NCI-H524 treated with DMSO at 0.1 percent for 48 hours (cell line): ENCODE measurements at places on chromosomes 16 and 17.

GRCh38 chr16:54331241-54332002 is 44.8 kb upstream of the IRX3 start:
- DNase-seq: no peak

DNA sequence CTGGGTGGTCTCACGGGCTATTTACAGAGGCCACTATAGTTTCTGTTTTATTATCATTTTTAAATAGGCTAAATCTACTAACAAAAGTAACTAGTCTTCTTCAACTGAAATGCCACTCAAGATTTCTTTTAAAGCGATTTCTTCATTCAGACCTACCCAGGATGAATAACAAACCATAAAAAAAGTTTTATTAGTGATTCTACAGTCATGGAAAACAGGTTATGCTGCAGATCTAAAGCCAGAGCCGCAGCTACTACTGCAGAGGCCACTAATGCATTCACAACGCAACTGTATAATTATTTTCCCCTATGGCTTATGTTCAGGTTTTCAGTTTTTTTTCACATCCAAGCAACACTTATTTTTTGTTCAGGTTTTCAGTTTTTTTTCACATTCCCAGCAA is 136.2 kb upstream of the AXIN2 start:
- DNase-seq: no peak

DNA sequence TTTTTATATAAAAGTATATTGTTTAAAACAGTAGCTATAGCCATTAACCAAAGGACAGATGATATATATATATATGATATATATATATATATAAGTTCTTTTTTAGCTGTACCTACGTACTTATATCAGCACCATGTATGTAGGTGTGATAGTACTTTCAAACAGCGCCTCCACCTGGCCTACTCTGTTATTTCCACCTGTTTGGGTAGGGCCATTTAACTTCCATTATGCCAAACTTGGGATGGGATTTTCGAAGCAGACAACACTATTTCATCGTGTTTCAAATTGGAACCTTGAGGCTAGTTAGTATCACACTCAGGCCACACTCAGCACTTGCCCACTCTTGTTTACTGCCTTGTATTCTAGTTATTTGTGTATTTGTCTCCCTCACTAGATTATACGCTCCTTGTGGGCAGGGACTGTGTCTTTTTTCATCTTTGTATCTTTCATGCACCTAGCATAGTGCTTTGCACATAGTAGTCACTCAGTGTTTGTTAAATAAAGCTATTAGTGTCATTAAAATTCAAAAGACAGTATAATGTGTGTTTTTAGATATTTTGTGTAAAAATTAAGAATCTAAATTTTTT is 11.8 kb upstream of the CLTC start:
- no peak for DNase-seq

DNA sequence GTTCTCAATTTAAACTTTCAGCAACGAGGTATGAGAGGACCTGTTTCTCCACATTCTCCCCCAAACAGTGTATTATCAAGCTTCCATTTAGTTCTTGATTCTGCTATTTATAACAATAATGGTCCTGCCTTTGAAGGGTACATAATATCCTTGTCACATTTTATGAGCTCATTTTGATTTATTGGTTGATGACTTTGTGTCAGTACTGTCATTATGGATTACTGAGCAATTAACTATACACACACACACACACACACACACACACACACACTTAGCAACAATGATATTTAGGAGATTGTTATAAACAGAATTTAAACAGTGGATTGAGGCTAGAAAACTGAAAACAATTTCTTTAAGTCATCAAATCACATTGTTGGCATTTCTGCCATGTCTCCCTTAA is 7.0 kb downstream of the TMIGD1 start:
- DNase-seq: no peak

GRCh38 chr16:21162661-21163151 is 4.2 kb downstream of the LDAF1 start:
- DNase-seq: peak; percentile 8

DNA sequence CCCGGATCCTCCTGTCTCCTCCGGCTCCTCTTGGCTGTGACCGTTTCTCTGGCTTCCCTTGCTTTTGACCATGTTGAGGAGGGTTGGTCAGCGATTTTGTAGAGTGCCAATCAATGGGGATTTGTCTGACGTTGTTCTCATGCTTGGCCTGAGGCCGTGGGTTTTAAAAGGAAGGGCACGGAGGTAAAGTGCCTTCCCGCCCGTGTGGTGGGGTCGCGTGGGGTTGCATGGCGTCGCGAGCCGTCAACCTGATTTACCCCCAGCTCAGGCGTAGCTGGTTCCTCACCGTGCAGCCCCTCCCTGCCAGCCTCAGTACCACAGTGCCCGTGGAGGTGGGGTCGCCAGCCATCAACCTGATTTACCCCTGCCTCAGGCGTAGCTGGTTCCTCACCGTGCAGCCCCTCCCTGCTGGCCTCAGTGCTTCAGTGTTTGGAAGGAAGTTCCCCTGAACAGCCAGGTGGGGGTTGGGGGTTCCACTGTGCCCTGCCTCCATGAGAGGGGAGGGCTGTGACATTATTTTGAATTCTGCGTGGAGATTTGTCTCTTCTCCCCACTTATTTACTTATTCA is 5.0 kb downstream of the TPSAB1 start:
- DNase-seq: no peak

- DNase-seq: no peak
These were observed 1.5 kb upstream of the MYH10 start for GRCh38 chr17:8632061-8632460.

- no peak for DNase-seq
These were observed 675.3 kb downstream of the MAF start for GRCh38 chr16:78925083-78925767.

DNA sequence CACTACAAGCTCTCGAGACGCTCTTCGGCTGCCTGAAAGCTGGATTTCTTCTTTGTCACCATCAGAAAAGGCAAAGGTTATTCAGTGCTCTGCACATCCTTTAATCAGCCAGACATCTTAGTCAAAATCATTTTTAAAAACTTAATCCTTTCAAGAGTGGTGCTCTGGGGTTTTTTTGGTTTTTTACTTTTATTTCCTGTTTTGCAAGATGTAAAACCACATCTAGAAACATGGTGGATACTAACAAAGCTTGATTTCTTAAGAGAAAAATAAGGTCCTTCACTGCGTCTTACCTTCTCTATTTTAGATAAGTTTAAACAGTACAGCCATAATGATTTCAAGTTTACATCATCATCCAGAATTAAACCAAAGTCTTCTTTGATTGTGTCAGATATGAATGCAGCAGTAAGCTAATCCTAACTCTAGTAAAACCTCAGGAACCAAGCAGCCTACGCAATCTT is 6.3 kb downstream of the ANKRD11 start:
- DNase-seq: no peak

DNA sequence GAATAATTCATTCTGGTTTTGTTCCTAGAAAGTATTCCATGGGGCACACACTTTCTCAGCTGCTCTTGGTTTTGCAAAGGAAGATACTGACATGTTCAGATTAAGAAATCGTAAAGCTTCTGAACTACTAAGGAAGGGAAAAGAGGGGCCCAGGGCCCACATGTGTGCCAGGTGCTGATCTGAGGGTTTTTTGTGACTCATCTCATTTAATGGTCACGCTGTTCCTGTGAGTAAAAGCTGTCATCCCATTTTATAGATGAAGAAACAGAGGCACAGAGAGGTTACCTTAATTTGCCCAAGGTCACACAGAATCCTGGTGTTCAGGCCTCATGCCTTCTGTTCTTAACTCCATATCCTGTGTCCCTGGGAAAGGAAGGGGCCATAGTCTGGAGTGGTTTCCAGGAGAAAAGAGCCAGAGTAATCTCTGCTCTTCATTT is 113.2 kb downstream of the MSI2 start:
- DNase-seq: no peak

GRCh38 chr17:27521281-27522027 is 65.2 kb downstream of the KSR1 start:
- no peak for DNase-seq

DNA sequence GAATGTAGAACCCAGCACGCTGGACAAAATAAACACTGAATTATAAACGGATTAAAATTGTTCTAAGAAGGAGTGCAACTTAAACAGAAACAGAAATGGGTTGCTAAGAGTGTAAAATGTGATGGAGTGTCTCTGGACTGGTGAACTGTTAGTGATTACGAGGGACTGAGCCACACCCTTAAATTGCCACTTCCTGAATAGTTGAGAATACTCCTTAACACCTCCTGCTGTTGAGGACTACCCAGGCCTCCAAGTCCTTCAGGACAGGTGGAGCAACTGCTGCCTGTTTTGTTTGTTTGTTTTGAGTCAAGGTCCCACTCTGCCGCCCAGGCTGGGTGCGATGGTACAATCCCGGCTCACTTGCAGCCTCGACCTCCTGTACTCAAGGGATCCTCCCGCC is 25.8 kb upstream of the IRF8 start:
- no peak for DNase-seq

DNA sequence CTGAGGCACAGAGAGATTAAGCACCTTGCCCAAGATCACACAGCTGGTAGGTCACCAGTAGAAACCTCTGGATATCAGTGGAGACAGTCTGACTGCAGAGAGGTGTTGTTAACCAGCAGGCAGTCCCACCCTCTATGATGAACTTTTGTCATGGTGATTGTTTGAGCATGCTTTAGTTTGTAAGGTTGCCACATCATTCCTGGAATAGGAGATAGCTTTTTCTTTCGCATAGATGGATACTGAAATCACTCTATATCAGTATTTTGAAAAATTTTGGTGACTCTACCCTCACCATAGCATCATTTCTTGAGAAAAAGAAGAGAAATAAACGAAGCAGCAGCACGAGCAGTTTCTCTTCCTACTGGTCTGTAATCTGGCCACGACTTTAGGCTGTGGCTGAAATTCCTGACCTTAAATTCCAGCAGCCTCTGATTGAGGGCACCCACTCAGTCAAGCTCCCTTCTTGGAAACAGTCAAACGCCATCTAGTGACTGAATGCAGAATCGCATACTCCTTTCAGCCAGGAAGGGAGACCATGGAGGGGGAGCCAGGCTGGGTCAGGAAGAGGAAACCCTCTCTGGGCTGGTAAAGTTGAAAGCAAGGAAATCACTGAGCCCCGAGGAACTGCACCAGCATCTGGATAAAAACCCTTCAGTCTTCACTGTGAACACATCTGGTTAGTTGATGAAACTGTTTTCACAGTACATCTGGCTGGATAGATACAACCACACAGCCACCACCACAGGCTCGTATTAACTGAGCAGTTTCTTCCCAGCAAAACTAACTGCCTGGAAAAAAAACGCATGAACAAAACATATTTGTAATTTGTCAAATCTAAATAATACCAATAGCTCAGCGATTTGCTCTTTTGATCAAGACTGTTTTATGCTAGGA is 108.5 kb upstream of the XYLT1 start:
- DNase-seq: no peak

GRCh38 chr17:9212376-9213302 is 191.3 kb downstream of the NTN1 start:
- DNase-seq: no peak

- peak; percentile 12 for DNase-seq
These were observed 83.9 kb downstream of the HIC1 start for GRCh38 chr17:2138761-2139160.

DNA sequence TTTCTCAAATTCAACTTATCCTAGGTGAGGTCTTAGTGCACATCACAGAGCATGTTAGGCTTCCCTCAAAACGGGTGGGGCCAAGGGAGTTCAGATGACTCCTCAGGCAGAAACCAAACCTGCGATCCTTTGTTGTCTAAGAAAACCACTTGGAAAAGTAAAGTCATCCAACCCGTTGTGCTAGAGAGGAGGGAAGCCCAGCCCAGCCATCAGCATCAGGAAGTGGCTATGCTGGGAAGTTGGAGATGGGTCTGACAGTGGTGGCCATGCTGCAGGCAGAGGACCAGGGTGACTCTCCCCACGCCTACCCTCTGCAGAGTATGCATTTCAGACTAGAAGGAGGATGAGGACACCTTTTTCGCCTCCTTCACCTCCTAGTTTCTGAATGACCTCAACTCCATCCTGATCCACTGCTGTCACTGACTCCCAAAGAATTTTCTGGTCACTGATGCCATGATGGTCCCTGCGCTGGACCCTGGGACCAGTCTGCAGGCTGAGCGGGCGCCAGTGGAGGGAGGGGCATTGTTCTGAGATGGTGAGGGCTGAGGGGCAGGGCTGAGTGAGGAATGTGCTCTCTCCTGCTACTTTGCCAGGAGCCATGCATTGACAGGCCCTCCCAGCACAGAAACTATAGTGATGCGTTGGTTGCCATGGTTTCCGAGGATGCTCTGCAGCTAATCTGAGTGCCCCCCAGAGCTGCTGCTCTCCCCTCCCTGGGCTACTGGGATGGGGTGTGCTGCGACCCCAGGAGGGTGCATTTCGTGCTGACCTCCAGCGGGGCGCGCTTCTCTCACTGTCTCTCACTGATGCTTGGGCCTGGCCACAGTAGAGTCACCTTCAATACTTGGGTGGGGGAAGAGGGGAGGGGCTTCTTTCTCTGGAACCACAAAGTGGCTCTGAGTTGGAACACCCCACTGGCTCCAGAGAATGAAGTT is 20.4 kb downstream of the ALOX12B start:
- no peak for DNase-seq

GRCh38 chr16:29302976-29303375 is 103.5 kb downstream of the NPIPB11 start:
- no peak for DNase-seq

DNA sequence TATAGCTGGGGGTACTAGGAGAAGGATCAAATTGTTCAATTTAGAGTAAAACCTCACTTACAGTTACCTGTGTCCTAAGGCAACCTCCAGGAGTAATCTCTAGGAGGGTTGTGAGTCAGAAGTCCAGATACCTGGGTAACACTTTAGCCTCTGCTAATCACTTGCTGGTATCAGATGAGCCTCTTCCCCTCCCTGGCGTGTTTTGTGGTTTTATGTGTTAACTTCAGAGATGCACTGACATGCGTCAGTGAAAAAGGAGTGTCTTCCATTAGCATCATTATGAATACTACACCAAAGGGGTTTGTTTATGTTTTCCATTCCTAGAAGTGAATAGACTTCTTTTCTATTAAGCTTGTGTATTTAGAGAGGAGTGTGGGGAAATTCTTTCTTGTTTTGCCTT is 208.2 kb downstream of the FTO start:
- no peak for DNase-seq

DNA sequence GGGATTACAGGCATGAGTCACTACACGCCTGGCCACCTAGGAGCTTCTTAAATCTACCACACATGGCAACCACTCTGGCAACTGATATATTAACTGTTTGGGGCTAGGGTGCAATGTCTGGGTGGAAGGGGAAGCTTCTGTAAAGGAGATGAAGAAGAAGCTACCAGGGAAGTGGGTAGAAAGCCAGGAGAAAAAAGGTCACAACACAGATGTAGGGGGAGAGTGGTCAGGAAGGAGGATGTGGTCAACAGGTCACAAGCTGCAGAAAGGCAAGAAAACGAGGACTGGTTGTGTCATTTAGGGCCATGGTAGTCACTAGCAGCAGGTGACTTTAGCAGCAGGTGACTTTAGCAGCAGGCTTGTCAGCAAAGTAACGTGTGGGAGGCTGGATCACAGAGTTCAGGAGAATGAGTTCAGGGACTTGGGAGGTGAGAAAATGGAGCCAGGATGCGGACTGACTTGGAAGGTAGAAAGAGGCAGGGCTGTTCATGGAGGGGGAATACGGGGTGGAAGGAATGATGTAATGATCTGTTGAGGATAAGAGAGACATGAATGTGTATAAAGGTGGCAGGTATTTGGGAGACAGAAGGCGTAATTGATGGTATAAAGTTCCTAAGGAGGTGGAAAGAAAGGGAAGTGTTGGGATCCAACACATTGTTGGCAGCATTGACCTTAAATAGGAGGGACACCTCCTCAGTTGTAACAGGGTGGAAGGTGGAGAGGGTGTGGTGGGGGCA is 16.3 kb upstream of the WFIKKN2 start:
- DNase-seq: no peak
